IMR-90 (cell line): ENCODE measurements at places on chromosomes 6 and 20. TPM values are rescaled to one million over a fixed set of nuclear protein-coding genes. Genes with fewer than 3 reads are reported as not detected.

Gene FHL5
- not detected in 2 replicates for total RNA-seq

GRCh38 chr20:57499676-57500075 lies 25.3 kb downstream of the CTCFL start:
- H3K36me3 ChIP-seq = no peaks in the 10 kb centered on the region
- no peak for DNase-seq
- peaks cover 3% of the 10 kb centered on the region; the same call in 1 of the 2 replicates for H3K27me3 ChIP-seq
- H3K4me3 ChIP-seq = no peak overlapping the region
- no peaks in the 10 kb centered on the region; the same call in 1 of the 2 replicates for H3K4me1 ChIP-seq

DNA sequence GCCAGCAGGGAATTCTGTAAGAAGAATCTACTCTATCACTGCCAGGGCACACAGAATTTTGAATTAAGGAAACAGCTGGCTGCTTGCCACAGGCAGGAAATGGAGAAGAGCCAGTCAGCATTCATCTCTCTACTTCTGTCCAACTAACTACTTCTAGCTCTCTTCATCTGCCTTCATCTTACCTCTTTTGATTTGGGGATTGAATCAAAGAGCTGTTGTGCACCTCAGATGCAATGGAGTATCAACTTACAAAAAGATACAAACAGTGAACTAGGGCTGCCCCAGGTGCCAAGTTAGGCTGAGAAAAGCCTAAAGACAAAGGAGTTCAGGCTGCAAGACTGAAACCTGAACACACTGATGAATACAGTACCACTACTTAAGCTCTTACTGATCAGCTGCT lies 82.0 kb downstream of the PTPRK start:
- no peaks in the 10 kb centered on the region for H3K4me1 ChIP-seq
- no peak overlapping the region for H3K4me3 ChIP-seq
- H3K27ac ChIP-seq = no peak overlapping the region
- DNase-seq = no peak

DNA sequence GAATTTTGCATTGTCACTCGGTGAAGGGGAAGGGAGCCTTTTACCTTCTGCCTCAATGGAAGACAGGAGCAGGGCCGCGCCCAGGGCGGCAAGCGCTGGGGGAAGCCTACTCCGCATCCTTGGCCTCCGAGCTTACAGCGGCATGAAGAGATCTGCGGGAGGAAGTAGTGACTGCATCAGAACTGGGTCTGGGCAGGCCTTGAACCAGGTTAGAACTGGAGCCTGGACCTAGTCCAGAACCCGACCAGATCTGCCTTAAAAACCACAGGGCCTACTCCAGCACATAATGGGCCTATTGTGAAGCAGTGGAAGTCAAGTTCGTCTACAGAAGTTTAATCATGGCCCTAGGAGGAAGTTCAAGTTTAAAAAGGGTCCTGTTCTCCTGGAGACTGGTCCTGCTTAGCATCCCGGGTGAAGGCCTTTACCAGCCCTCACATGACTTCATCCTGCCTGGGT lies 3.1 kb downstream of the COL12A1 start:
- H3K4me3 ChIP-seq = peak overlapping the region; percentile 35
- H3K27me3 ChIP-seq = no peaks in the 10 kb centered on the region
- DNase-seq = peak; percentile 46
- peaks cover 7% of the 10 kb centered on the region for H3K36me3 ChIP-seq
- H3K4me1 ChIP-seq = peaks cover 20% of the 10 kb centered on the region

DNA sequence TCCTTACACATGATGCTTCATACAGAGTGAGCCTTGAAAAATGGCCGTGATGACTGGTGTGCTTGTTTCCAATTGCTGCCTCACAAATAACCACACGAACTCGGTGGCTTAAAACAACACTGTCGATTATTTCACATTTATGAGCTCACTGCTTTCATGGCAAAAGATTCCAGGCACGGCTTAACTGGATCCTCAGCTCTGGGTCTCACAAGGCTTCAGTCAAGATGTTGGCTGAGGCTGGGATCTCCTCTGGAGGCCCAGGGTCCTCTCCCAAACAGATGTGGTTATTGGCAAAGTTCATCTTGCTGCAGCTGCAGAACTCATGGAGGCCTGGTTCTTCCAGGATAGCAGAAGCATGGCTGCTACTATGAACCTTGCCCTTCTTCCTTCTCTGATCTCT lies 144.6 kb downstream of the TFAP2C start:
- peaks cover 3% of the 10 kb centered on the region; the same call in 1 of the 2 replicates for H3K4me1 ChIP-seq
- H3K27ac ChIP-seq = no peak overlapping the region
- DNase-seq = no peak
- peaks cover 5% of the 10 kb centered on the region for H3K27me3 ChIP-seq
